ENCODE measurements at places on chromosomes 1 and 21.

- H3K4me3 ChIP-seq: no peak overlapping the region
- no peak overlapping the region for H3K27ac ChIP-seq
- H3K36me3 ChIP-seq: no peaks in the 10 kb centered on the region
- no peaks in the 10 kb centered on the region for H3K27me3 ChIP-seq
Measured at GRCh38 chr1:221294242-221294641, 415.0 kb downstream of the HLX start.

GRCh38 chr1:109765896-109766615 is 2.3 kb upstream of the EPS8L3 start:
- H3K4me1 ChIP-seq: peaks cover 2% of the 10 kb centered on the region
- H3K27me3 ChIP-seq: no peaks in the 10 kb centered on the region
- no peak overlapping the region for H3K4me3 ChIP-seq
- H3K27ac ChIP-seq: no peak overlapping the region

DNA sequence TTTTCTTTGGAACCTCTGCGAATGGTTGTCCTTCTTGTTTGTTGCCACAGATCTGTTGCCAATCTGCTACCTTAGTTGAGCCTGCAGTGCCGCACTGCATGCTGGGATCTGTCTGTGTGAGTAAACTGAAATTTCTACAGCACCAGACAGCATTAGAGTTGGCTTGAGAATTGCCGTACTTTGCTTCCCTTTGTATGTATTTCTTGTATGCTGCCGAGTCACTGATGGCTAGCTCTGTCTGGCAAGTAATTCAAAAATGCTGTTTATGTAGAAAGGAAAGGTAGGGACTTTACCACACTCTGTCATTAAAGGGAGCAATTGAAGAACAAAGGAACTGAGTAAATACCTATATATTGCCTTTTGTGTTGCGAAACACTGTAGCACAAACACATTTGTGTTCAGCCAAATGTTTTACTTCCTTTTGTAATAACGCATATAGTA is 857.4 kb downstream of the USP25 start:
- no peaks in the 10 kb centered on the region for H3K36me3 ChIP-seq
- no peak overlapping the region for H3K27ac ChIP-seq
- no peak overlapping the region for H3K4me3 ChIP-seq
- H3K27me3 ChIP-seq: no peaks in the 10 kb centered on the region
- no peak for DNase-seq

DNA sequence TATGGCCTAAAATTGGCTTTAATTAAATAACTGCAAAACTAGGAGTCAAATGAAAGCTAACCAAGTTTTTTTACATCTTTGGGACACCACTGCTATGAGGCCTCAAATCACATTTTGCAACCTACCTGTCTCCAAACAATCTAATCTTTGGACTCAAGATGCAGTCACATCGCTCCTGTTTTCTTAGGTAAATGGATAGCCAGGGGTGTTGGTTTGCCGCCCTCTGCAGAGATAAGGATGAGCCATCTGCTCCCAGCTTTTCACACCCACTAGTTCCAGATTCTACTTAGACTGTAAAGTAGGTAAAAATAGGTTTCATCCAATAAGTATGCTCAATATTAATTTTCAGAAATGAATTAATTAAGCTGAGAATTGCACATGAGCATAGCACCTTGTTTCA is 456.5 kb downstream of the KIF26B start:
- H3K36me3 ChIP-seq: no peaks in the 10 kb centered on the region
- DNase-seq: no peak
- no peak overlapping the region for H3K4me3 ChIP-seq
- H3K27me3 ChIP-seq: no peaks in the 10 kb centered on the region
- no peak overlapping the region for H3K27ac ChIP-seq
- no peaks in the 10 kb centered on the region for H3K4me1 ChIP-seq

GRCh38 chr1:55153031-55153430 is 62.1 kb downstream of the USP24 start:
- DNase-seq: no peak
- H3K27ac ChIP-seq: no peak overlapping the region
- H3K4me1 ChIP-seq: peaks cover 26% of the 10 kb centered on the region
- no peak overlapping the region for H3K4me3 ChIP-seq

DNA sequence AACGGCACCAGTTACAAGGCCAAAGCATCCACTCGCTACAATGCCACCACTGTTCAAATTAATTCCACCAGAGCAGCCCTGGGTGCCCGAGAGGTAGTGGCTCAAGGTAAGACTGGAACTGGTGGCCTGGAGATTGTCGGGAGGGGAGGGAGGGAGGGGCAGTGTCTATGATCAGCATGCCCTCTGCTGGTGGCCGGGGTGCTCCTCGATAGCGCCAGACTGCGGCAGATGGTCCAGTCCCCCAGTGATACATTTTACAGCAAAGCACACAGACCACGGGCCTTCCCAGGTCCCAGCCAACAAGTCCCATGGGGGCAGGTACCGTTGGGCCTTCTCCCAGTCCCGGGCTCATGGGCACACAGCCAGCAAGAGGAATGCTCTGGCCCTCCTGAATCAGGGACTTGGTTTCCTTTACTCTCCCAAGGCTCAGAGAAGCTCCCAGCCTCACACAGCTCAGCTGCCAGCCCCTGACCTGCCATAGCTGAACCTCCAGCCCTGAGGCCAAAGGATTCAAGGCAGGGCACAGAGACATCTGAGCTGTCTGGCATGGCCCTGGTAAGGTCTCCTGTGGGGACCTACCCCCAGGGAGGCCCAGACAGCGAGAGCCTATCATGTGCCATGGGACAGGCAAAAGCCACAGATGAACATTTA is 15.3 kb downstream of the ACOT7 start:
- H3K27me3 ChIP-seq: no peaks in the 10 kb centered on the region
- H3K4me1 ChIP-seq: no peaks in the 10 kb centered on the region
- H3K4me3 ChIP-seq: no peak overlapping the region
- no peaks in the 10 kb centered on the region for H3K36me3 ChIP-seq
- DNase-seq: no peak

DNA sequence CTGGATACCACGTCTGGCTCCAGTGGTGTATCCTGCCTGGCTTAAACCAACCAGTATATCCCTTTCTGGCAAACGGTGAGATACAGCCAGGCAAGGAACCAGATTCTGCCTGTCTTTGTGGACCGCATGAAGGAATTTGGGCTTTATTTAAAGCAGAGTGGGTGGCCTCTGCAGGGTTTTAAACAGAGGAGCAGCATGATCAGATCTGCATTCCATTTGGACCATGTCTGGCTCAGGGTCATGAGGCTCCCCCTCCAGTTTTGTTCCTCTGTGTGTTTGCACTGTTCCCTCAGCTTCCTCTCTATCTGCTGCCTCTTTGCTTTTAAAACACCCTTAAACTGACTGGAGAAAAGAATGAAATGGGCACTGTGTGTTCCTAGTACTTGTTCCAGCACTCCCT is 195.0 kb downstream of the GIPC2 start:
- no peak for DNase-seq
- no peaks in the 10 kb centered on the region for H3K27me3 ChIP-seq
- no peaks in the 10 kb centered on the region for H3K36me3 ChIP-seq
- no peak overlapping the region for H3K4me3 ChIP-seq

- no peak overlapping the region for H3K27ac ChIP-seq
- H3K4me1 ChIP-seq: peaks cover 17% of the 10 kb centered on the region
- H3K36me3 ChIP-seq: peaks cover 16% of the 10 kb centered on the region
- no peak for DNase-seq
- H3K27me3 ChIP-seq: no peaks in the 10 kb centered on the region
- H3K4me3 ChIP-seq: peak overlapping the region; percentile 48
Measured at GRCh38 chr1:34982820-34983376, 2.2 kb downstream of the TMEM35B start.

DNA sequence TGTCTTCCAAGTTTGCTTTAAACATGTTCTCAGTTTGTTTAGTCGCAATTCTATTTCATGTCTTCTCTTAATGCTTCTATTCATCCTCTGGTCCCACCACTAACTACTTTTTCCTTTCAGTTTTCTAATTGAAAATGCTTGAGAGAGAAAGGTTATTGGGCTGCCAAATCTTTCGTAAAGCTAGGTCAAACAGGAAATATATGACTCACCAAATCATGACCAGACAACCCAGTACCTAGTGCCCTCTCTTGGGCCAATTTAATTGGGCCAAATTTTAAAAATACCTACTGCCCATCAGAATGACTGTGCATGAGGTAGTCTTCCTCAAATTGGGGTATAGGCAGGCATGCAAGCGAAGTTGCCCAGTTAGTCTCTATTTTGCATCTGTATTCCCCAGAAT is 295.4 kb upstream of the PBX1 start:
- no peak overlapping the region for H3K27ac ChIP-seq
- H3K4me1 ChIP-seq: no peaks in the 10 kb centered on the region
- H3K36me3 ChIP-seq: no peaks in the 10 kb centered on the region
- H3K27me3 ChIP-seq: no peaks in the 10 kb centered on the region

- no peak overlapping the region for H3K27ac ChIP-seq
- no peak overlapping the region for H3K4me3 ChIP-seq
- H3K4me1 ChIP-seq: no peaks in the 10 kb centered on the region
- DNase-seq: no peak
- H3K36me3 ChIP-seq: no peaks in the 10 kb centered on the region
Measured at GRCh38 chr1:177585302-177586220, 384.3 kb downstream of the SEC16B start.

DNA sequence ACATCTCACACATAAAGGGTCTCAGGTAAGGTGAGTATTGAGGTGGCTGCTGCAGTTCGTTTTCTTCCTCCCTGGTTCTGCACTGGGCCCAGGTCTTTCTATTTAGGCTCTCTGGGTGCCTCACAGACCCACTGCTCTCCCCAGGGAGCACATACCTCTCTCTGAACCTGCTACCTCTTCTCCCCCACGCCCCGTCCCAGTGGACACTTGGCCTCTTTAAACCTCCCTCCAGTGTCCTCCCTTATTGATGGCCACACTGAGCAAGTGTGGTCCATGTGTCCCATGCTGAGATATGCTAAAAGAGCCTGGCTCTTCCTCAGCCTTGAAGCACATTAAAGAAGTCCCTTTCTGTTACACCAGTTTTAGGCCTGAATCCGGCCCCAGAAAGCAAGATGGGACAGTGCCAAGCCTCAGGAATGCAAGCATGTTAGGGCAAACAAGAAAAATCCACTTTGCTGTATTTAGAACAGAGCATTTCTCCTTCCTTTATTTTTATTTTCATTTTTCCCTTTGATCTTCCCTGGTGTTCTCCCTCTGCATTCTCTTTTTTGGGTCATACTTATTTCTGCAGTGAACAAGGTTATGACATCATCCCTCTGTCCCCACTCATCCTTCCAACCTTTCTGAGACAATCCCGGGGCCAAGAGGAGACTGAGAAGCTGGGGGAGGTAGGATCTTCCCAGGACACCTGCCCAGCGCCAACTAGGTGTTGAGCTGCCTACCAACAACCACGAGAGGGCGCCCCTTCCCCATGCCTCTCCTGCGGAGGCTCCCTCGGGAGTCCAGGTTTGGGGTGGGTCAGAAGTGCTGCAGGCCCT is 5.0 kb upstream of the CHI3L2 start:
- DNase-seq: peak; percentile 72
- H3K4me3 ChIP-seq: peak overlapping the region; percentile 77
- H3K4me1 ChIP-seq: peaks cover 85% of the 10 kb centered on the region
- no peaks in the 10 kb centered on the region for H3K27me3 ChIP-seq

- no peaks in the 10 kb centered on the region for H3K4me1 ChIP-seq
- no peak for DNase-seq
- H3K27ac ChIP-seq: no peak overlapping the region
- H3K4me3 ChIP-seq: no peak overlapping the region
Measured at GRCh38 chr1:177451191-177451590, 280.4 kb downstream of the BRINP2 start.

- H3K4me3 ChIP-seq: no peak overlapping the region
- H3K27ac ChIP-seq: no peak overlapping the region
- peak; percentile 75 for DNase-seq
- H3K36me3 ChIP-seq: no peaks in the 10 kb centered on the region
Measured at GRCh38 chr1:209884665-209885117, 53.3 kb upstream of the SYT14 start.

GRCh38 chr1:51729824-51730301 is 113.0 kb downstream of the OSBPL9 start:
- peaks cover 36% of the 10 kb centered on the region for H3K4me1 ChIP-seq
- peak overlapping the region; percentile 86 for H3K4me3 ChIP-seq
- H3K27me3 ChIP-seq: peaks cover 2% of the 10 kb centered on the region
- peak overlapping the region; percentile 92 for H3K27ac ChIP-seq

- H3K4me1 ChIP-seq: peaks cover 27% of the 10 kb centered on the region
- no peaks in the 10 kb centered on the region for H3K27me3 ChIP-seq
- no peak overlapping the region for H3K4me3 ChIP-seq
- H3K27ac ChIP-seq: no peak overlapping the region
- H3K36me3 ChIP-seq: peaks cover 61% of the 10 kb centered on the region
Measured at GRCh38 chr1:93874025-93874651, 4.9 kb downstream of the DNTTIP2 start.

- H3K4me3 ChIP-seq: peak overlapping the region; percentile 84
- no peaks in the 10 kb centered on the region for H3K27me3 ChIP-seq
Measured at GRCh38 chr1:40382108-40382460, 8.6 kb downstream of the SMAP2 start.

DNA sequence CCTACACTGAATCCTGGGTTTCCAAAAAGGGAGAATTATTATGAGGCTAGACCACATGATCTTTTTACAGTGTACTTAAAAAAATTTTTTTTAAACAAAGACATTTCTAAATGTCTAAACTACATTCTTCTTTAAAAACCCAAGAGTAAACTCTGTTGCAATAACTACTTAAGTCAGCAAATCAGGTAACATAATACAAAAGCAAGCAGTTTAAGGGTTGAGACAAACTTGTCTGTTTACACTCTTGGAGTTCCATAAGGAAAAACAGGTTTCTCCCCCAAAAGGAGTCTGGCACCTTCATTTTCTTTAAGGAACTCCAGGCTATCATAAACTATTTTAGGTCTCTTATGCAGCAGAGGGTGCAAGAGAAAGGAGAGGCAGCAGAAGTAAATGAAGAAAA is 12.5 kb upstream of the ANKRD45 start:
- H3K4me3 ChIP-seq: no peak overlapping the region
- H3K36me3 ChIP-seq: no peaks in the 10 kb centered on the region
- peaks cover 7% of the 10 kb centered on the region for H3K27me3 ChIP-seq
- no peaks in the 10 kb centered on the region for H3K4me1 ChIP-seq
- no peak overlapping the region for H3K27ac ChIP-seq
- DNase-seq: no peak

- H3K27me3 ChIP-seq: no peaks in the 10 kb centered on the region
- no peak overlapping the region for H3K4me3 ChIP-seq
- no peak overlapping the region for H3K27ac ChIP-seq
- no peak for DNase-seq
- peaks cover 23% of the 10 kb centered on the region for H3K36me3 ChIP-seq
Measured at GRCh38 chr1:43439781-43440180, 13.9 kb downstream of the HYI start.

DNA sequence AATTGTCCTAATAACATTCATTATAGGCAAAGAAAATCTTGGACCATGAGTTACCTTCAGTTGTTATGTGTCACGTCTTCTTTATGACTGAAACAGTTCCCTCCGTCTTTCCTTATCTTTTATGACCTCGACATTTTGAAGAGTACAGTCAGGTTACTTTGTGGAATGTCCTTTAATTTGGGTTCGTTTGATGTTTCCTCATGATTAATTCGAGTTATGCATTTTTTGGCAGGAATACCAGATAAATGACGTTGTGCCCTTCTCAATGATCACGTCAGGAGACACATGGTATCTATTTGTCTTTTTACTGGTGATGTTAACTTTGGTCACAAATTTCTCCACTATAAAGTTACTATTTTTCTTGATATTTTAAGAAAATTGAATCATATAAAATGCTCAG is 17.3 kb upstream of the KLF17 start:
- no peaks in the 10 kb centered on the region for H3K4me1 ChIP-seq
- no peaks in the 10 kb centered on the region for H3K36me3 ChIP-seq
- H3K27me3 ChIP-seq: peaks cover 8% of the 10 kb centered on the region
- no peak for DNase-seq

Data from T-helper 2 cell treated with Interferon-gamma antibody and Interleukin-4, amounts not matched to agents 5 μg/mL and 100 μg/mL, for 36 hours (primary cell).